Osteoblast (primary cell): ENCODE measurements at places on chromosomes 6 and 20. TPM values are rescaled to one million over a fixed set of nuclear protein-coding genes. Genes with fewer than 3 reads are reported as not detected.

Gene SMLR1
- total RNA-seq = not detected in 2 replicates

Gene UNC93A
- total RNA-seq = not detected in 2 replicates

Gene COL11A2
- 1.8 TPM in 2 replicates for total RNA-seq

Gene EPHA7
- 0.29 TPM in 1 of 2 replicates, not detected in the other for total RNA-seq

Gene THEMIS
- under 0.01 TPM in 2 replicates for total RNA-seq

Gene MEI4
- total RNA-seq = not detected in 2 replicates

Gene CST9
- total RNA-seq = not detected in 2 replicates

Gene TRAPPC3L
- under 0.01 and 0.29 TPM in 2 replicates for total RNA-seq

GRCh38 chr20:53370345-53370961, 223.2 kb downstream of the ZNF217 start:
- no peaks in the 10 kb centered on the region for H3K36me3 ChIP-seq
- no peak overlapping the region for H3K27ac ChIP-seq
- no peaks in the 10 kb centered on the region for H3K27me3 ChIP-seq
- no peak overlapping the region for H3K4me3 ChIP-seq
- no peak for DNase-seq
- no peaks in the 10 kb centered on the region for H3K4me1 ChIP-seq

DNA sequence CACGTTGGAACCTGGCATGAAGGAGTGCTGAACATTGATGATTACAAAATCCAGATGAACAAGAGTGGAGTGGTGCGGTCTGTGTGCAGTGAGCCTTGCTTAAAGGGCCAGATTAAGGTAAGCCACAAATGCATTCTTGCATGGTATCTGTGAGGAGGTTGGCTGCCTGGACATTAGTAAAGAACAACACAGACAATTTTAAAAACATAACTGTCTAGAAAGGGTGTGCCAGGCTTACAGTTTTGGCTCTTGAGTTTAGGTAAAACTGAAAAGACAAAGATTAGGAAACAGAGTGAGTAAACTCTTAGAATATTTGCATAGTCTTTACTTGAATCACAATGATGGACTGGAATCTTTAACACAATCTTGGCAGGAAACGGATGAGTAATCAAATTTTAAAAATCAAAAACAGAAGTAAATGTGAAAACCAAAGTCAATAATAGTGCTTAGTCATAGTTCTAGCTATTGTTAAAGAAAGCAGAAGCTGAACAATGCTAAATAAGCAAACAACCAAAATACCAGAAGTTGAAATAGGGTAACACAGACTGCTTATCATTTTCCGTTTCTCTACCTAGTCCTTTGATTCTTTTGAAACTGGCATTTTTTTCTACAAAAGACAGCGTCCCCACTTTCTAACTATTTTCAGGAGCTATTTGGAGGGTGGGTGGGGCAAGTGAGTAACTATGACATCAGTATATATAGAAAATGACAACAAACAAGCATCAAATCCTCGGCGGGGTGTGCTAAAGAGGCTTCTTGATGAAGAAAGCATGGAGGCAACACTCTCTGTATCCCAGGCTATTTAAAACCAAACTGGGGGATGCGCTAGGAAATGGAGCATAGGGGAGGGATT, 185.8 kb upstream of the RAB32 start:
- peak overlapping the region; percentile 97 for H3K27ac ChIP-seq
- peak overlapping the region; percentile 56 for H3K4me3 ChIP-seq
- DNase-seq = peak; percentile 71
- no peaks in the 10 kb centered on the region for H3K27me3 ChIP-seq
- H3K36me3 ChIP-seq = no peaks in the 10 kb centered on the region

DNA sequence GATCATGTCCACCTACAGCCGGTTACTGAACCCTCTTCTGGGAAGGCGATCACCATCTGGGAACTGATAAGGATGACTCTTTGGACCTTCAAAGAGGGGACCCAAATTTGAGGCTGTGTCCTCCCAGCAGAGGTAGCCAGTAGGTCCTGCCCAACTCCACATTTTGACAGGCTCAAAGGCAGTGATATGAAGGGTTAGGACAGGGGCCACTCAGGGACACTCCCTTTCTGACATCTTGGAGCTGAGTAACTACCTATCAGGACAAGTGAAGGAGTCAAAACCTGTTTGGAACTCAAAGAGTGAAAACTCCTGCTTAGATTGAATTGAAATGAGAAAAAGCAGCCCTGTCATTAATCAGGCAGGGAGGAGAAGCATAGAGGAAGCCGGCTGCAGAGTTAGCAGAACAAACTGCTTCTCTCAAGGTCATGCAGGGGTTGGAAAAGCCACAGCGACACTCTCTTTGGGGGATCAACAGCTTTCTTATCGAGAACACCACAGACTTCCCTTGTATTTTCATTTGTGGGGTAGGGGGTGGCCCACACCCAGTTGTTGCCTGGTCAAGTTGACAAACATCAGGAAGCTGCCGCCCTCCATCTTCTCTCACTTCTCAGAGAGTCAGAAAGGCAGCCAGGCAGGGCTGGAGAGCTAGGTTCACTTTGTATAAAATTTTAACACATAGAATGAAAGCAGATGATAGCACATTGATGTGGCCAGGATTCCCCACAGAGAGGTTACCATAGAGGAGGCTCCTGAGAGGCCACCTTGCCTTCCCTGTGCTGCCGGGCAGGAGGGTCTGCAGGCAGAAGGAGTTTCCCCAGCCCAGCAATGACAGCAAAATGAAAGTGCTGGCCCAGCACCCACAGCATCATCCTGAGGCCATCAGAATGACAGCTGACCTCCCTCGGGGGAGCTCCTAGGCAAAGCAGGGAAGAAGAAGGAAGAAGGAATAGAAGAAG, 47.6 kb downstream of the AGPAT4 start:
- no peaks in the 10 kb centered on the region for H3K27me3 ChIP-seq
- H3K27ac ChIP-seq = no peak overlapping the region
- no peak overlapping the region for H3K4me3 ChIP-seq
- no peak for DNase-seq
- H3K4me1 ChIP-seq = peaks cover 20% of the 10 kb centered on the region
- H3K36me3 ChIP-seq = no peaks in the 10 kb centered on the region

GRCh38 chr6:166566026-166567011, 20.2 kb downstream of the RAMACL start:
- H3K27ac ChIP-seq = peak overlapping the region; percentile 89
- no peaks in the 10 kb centered on the region for H3K27me3 ChIP-seq
- no peaks in the 10 kb centered on the region for H3K36me3 ChIP-seq
- no peak for DNase-seq
- peaks cover 20% of the 10 kb centered on the region for H3K4me1 ChIP-seq

DNA sequence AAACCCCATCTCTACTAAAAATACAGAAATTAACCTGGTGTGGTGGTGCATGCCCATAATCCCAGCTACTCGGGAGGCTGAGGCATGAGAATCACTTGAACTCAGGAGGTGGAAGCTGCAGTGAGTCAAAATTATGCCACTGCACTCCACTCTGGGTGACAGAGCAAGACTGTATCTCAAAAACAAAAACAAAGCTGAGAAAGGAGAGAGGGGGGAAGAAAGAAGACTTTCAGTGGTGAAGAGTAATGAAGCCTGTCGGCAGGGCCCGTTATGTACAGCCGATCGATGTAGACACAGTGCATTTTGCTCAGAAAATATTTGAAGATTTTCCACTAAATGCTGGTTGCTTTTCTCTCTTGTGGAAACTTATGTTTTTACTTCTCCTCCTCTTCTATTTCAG, 13.8 kb downstream of the VAPB start:
- no peak for DNase-seq
- peaks cover 10% of the 10 kb centered on the region for H3K4me1 ChIP-seq
- H3K27me3 ChIP-seq = no peaks in the 10 kb centered on the region
- no peak overlapping the region for H3K4me3 ChIP-seq

DNA sequence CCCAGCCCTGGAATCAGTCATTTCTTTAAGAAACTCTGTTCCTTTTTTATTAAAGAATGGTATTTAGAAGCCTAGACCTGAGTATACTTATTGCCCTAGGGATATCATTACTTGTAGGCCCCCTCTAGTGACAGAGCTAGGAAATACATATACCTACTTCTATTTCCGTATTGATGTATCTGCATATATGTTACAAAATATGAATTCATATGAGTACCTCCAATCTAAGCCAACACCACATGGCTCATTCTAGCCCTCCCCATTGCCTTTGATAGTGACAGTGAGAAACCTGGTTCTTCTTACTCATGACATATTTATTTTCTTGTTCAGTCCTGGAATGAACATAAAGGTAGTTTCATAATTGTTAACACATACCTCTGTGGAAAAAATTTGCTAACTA, 137.2 kb downstream of the FARS2 start:
- no peak overlapping the region for H3K4me3 ChIP-seq
- H3K27ac ChIP-seq = no peak overlapping the region
- no peaks in the 10 kb centered on the region for H3K36me3 ChIP-seq
- no peaks in the 10 kb centered on the region for H3K27me3 ChIP-seq

DNA sequence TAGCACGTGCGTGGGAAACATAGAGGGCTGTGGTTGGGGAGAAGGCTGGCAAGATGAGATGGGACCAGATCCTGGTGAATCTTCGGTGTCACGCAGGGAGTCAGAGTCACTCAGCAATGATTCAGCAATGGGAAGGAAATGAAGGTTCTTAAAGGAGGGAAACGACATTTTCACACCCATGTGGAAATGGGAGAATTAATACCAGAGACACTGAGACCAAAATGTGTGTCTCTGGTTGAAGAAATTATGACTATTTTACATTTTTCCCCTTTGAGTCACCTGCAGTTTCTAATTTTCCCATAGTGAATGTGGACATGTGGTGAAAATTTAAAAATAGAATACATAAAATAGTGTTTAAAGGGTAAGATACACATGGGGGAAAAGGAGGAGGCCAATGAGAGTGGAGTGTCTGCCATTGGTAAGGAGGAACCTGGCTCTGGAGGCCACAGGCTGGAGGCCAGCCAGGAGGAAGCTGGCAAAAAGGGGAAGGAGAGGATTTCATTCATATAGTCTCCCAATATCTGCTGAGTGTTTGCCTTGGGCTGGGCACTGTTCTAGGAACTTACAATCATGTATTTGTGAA, 17.5 kb downstream of the NRN1 start:
- no peak overlapping the region for H3K27ac ChIP-seq
- H3K36me3 ChIP-seq = no peaks in the 10 kb centered on the region
- peak; percentile 80 for DNase-seq
- peaks cover 3% of the 10 kb centered on the region for H3K27me3 ChIP-seq
- H3K4me3 ChIP-seq = no peak overlapping the region

- peaks cover 8% of the 10 kb centered on the region for H3K36me3 ChIP-seq
- H3K27ac ChIP-seq = no peak overlapping the region
- peak; percentile 88 for DNase-seq
- H3K4me1 ChIP-seq = no peaks in the 10 kb centered on the region
- no peaks in the 10 kb centered on the region for H3K27me3 ChIP-seq
- no peak overlapping the region for H3K4me3 ChIP-seq
Measured at GRCh38 chr20:63734946-63735858, 1.3 kb upstream of the LIME1 start.

- DNase-seq = no peak
- no peak overlapping the region for H3K27ac ChIP-seq
- H3K36me3 ChIP-seq = no peaks in the 10 kb centered on the region
- no peaks in the 10 kb centered on the region for H3K4me1 ChIP-seq
Measured at GRCh38 chr6:70844301-70844700, 112.6 kb downstream of the B3GAT2 start.
